ENCODE measurements at places on chromosomes 5 and 9. TPM values are rescaled to one million over a fixed set of nuclear protein-coding genes. Genes with fewer than 3 reads are reported as not detected.
A peak's percentile ranks its signal among the peaks of the same experiment; 100 is the strongest.

GRCh38 chr5:28215091-28215490 lies 1176.7 kb upstream of the CDH9 start:
- no peaks in the 10 kb centered on the region for H3K27me3 ChIP-seq
- no peak overlapping the region for H3K4me3 ChIP-seq
- H3K4me1 ChIP-seq, result no peaks in the 10 kb centered on the region
- DNase-seq, result no peak
- no peak overlapping the region for H3K27ac ChIP-seq

UGT3A2 gene
- 2.6 TPM for polyA plus RNA-seq

DNA sequence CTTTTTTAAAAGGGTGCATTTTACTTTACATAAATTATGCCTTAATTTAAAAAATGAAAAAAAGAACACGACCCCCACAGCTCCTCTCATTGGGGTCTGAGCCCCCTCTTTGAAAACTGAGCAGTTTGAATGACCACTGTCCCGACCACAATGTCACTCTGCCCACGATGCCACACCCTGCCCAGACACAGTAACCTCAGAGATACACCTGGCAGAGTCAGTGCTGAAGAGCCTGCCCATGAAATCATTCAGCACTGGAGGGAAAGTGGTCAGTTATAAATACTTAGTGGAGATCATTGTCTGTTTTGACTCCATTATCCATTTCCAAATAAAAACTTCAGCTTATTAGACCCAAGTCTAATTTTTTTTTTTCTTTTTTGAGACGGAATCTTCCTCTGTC lies 49.3 kb downstream of the DNAJC21 start:
- no peaks in the 10 kb centered on the region for H3K36me3 ChIP-seq
- H3K4me1 ChIP-seq, result no peaks in the 10 kb centered on the region
- H3K27ac ChIP-seq, result no peak overlapping the region
- no peak for DNase-seq
- H3K4me3 ChIP-seq, result no peak overlapping the region

GRCh38 chr5:150544611-150545219 lies 36.8 kb downstream of the NDST1 start:
- H3K4me3 ChIP-seq, result no peak overlapping the region
- peak; percentile 69 for DNase-seq
- peaks cover 47% of the 10 kb centered on the region for H3K36me3 ChIP-seq
- H3K27ac ChIP-seq, result no peak overlapping the region

DNA sequence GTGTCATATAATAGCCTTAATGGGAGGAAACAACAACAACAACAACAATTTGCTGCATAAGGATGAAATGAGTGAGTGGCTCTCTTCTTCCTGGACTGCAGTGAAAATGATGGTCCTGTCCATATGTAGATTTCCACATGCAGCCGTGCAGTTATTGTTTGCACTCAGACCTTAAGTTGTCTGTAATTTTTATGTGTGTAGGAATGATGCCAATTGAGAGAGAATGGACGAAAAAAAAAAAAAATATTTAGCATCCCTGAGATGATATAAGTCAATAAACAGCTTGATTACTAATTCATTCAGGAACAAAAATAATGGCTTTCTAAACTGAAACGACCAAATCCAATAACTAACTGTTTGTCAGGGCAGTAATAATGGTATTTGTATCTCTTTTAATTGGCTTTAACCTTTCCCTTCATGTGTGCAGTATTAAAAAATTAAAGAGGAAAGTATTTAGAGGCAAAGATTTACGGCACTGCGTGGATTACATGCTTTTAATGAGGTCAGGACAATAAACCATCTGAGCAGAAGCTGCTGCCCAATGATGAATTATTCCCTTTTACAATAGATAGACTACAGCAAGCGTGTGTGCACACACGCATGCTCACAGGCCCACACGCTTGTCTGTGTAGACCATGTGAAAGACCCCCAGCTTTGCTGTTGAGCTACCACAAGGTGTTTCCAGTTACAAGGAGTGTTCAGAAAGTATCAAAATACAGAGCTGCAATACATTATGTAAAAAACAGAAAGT lies 459.5 kb upstream of the WWC1 start:
- H3K27ac ChIP-seq, result no peak overlapping the region
- H3K36me3 ChIP-seq, result no peaks in the 10 kb centered on the region
- no peaks in the 10 kb centered on the region for H3K27me3 ChIP-seq
- no peaks in the 10 kb centered on the region for H3K4me1 ChIP-seq
- no peak for DNase-seq

DNA sequence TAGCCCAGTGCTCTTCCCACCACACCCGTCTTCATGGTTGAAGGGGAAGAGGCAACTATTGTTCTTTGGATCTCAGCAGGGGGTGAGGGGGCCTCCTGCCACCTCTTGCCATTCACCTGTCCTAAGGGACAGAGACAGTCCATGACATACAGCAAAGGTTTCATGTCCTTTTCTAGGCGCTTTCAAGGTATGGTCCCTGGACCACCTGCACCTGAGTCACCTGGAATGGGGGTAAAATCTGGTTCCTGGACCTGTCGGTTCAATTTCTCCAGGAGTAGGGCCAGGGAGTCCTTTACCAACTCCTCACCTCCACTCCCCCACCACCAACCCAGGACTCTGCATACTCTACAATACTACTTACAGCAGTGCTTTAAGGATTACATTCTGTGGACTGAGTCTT lies 33.5 kb upstream of the SAP30L start:
- H3K27ac ChIP-seq, result no peak overlapping the region
- H3K4me1 ChIP-seq, result peaks cover 7% of the 10 kb centered on the region
- no peaks in the 10 kb centered on the region for H3K36me3 ChIP-seq
- DNase-seq, result no peak
- no peak overlapping the region for H3K4me3 ChIP-seq
- no peaks in the 10 kb centered on the region for H3K27me3 ChIP-seq

LRRC26 gene
- 1.4 TPM for polyA plus RNA-seq

DNA sequence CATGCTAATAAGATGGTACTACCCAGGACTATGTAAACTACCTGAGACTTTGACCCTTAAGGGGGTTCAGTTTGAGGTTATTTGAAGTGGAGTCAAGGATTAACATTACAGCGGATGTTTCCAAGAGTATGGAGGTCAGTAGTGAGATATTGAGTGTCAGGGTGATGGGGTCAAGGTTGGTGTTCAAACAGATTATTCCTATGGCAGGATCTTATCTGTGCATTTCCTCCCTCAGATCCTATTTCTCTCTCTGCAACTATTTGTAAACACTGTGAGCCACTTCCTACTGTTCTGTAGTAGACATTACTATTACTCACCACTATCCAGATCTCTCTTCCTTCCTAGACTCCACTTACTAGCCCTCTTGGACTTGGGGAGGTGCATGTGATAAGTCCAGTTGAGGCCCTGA lies 54.0 kb upstream of the STOM start:
- H3K27ac ChIP-seq, result no peak overlapping the region
- no peaks in the 10 kb centered on the region for H3K36me3 ChIP-seq
- H3K4me1 ChIP-seq, result no peaks in the 10 kb centered on the region
- no peak overlapping the region for H3K4me3 ChIP-seq
- H3K27me3 ChIP-seq, result no peaks in the 10 kb centered on the region
- no peak for DNase-seq

DNA sequence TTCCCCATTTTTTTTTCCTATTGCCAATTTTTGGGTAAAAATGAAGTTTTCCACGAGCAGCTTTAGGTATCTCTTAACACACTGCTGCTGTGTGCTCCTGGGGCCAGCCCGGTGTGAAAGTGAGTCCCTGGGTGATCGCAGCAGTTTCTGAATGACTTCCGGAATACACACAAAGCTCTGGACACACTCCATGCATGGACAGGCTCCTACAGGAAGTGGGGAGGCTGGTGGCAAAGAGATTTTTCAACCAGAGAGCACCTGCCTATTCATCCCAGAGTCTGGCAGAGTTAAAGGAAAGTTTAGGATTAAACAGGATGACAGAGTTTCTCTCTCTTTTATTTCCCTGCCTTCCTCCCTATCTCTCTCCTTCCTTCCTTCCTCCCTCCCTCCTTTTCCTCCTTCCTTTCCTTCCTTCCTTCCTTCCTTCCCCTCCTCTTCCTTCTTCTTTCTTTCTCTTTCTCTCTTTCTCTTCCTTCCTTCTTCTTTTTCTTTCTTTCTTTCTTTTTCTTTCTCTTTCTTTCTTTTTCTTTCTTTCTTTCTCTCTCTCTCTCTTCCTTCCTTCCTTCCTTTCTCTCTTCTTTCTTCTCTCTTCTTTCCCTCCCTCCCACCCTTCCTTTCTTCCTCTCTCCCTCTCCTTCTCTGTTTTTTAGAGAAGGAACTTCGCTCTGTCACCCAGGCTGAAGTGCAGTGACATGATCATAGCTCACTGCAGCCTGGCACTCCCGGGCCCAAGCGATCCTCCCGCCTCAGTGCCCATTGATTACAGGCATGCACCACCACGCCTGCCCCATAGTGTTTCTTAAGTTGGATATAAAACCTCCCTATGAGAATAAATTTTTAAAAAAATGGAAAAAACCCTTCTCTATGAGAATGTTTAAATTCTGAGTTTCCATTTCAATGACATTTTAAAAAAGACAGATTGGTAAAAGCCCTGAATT lies 38.7 kb upstream of the UBTD2 start:
- no peak overlapping the region for H3K27ac ChIP-seq
- no peaks in the 10 kb centered on the region for H3K27me3 ChIP-seq
- H3K4me1 ChIP-seq, result no peaks in the 10 kb centered on the region
- H3K4me3 ChIP-seq, result no peak overlapping the region
- DNase-seq, result no peak

GRCh38 chr5:14267166-14267838 lies 124.2 kb downstream of the TRIO start:
- no peaks in the 10 kb centered on the region for H3K27me3 ChIP-seq
- peak overlapping the region; percentile 96 for H3K27ac ChIP-seq
- H3K4me3 ChIP-seq, result no peak overlapping the region
- H3K4me1 ChIP-seq, result peaks cover 73% of the 10 kb centered on the region

GRCh38 chr5:34583167-34583566 lies 73.0 kb upstream of the RAI14 start:
- no peaks in the 10 kb centered on the region for H3K36me3 ChIP-seq
- H3K27me3 ChIP-seq, result no peaks in the 10 kb centered on the region
- H3K4me3 ChIP-seq, result no peak overlapping the region
- no peak overlapping the region for H3K27ac ChIP-seq
- no peak for DNase-seq

AGXT2 gene
- not detected for polyA plus RNA-seq

TAF11L10 gene
- not detected for polyA plus RNA-seq
